Small intestine (tissue), 16 donors: ENCODE measurements at places on chromosomes 11 and 22. TPM values are rescaled to one million over a fixed set of nuclear protein-coding genes. Genes with fewer than 3 reads are reported as not detected.

The MS4A3 gene
- not detected for polyA plus RNA-seq

The SPON1 gene
- polyA plus RNA-seq = 14.1 TPM

DNA sequence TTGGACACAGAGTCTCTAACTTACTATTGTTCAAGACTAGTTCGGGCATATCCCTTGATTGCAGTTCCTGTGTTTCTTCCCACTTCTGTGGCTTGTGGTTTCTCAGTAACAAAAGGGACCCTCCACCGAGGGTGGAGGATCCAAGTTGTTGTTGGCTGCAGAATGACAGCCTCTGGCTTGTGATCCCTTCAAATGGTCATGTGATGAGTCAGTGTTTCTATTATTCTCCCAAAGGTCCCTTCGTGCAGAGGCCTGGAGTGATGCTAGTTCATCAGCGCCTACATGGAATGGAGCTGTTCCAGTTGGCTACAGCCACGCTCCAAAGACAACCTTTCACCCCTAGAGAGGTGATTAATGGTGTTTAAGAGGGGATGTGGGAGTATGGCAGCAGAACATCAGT is 2.6 kb upstream of the VWCE start:
- DNase-seq = no peak

The FAM181B gene
- 5.4 TPM for polyA plus RNA-seq
